ENCODE measurements at places on chromosomes 12 and 14.

GRCh38 chr12:112973818-112974231 lies 4.5 kb upstream of the OAS2 start:
- no peak for DNase-seq

DNA sequence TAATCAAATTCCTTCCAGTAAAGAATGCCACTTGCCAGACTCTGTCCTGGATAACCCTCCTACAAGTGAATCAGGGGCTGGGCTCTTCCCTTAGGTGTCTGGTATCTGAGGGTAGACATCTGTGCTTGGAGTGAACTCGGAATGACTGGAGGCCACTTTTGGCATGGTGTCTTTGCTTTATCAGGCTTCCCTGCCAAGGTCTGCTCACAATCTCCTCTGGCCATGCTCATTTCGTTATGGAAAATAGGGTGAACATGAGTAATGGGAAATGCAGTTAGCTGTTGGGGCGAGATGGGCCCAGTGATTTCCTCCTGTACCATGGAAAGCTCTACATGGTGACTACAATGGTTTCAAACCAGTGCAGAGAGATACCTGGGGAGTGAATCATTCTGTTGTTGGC lies 212.9 kb downstream of the NRXN3 start:
- no peak for DNase-seq

- no peak for DNase-seq
Observed at GRCh38 chr12:87020071-87020470, 763.9 kb upstream of the MGAT4C start.

DNA sequence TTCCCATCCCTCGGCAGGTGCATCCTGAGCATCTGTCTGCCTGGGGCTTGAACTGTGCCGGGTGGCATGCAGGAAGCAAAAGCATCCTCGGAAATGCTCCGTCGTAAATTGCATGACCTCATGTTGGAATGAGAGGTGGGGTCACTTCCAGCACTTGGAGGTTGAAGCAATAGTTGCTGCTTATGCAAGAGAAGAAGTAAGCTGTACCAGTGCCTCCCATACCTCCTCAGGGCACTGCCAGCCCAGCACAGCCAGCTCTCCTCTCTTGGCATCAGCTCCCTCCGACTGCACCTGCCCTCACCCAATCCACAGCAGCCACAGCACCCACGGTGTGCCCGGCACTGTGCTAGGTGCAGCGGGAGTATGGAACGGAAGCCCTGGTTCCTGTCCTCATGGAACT lies 11.5 kb downstream of the TEAD4 start:
- DNase-seq: no peak

GRCh38 chr14:101191721-101192660 lies 288.5 kb upstream of the RTL1 start:
- no peak for DNase-seq

GRCh38 chr12:99767809-99768208 lies 120.3 kb downstream of the GARIN6 start:
- DNase-seq: no peak
